Natural killer cell (primary cell): ENCODE measurements at places on chromosomes 1 and 21.
A peak's percentile ranks its signal among the peaks of the same experiment; 100 is the strongest.

GRCh38 chr21:25836396-25836795 is 101.6 kb downstream of the GABPA start:
- DNase-seq = no peak

GRCh38 chr1:161763522-161764098 is 2.5 kb upstream of the ATF6 start:
- DNase-seq = no peak

- DNase-seq = no peak
Observed at GRCh38 chr1:34002810-34003209, 138.9 kb downstream of the HMGB4 start.

- DNase-seq = no peak
Observed at GRCh38 chr1:41954533-41954944, 35.8 kb upstream of the HIVEP3 start.

GRCh38 chr1:45026446-45026845 is 14.4 kb downstream of the UROD start:
- DNase-seq = no peak

DNA sequence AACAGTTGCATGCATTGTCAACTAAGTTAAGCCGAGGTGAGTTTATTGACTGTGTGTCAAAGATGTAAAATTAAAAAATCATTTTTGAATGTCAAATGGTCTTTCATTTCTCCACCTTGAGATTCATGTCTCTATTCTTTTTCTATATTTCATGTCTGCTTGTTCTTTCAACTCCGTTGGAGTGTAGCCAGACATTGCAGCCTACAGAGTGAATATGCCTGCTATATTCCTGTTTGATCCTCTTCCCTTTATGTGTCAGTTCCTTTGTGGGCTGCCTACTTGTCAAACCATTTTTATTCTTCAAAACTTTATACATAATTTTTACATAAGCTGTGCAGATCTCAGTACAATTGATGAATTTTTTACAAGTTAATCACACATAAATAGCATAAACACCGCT is 1325.8 kb upstream of the PRMT6 start:
- DNase-seq = no peak

GRCh38 chr1:159826441-159827101 is at the start of gene SLAMF8:
Gene SLAMF8, plus strand, starts transcription at chr1:159826873. Its CDS starts 26 bp downstream, at chr1:159826899.
- DNase-seq = peak; percentile 81

DNA sequence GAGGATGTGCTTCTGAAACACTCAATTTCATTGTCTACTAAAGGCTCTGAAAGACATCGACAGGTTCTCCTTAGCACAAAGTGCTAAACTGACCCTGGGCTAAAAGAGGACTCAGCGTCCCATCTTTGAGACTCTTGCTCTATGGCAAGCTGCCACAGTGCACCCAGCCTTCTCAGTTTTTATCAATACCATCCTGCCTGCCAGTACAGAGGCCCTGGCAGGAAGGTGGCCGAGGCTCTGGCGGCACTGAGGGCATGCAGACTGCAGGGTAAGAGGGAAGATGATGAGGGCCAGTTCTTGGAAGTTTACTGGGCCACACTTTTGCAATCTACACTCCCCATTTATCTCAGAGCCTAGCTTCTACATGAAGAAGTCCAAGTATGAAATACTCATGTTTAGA is 5.3 kb downstream of the OLFML2B start:
- DNase-seq = no peak

GRCh38 chr21:29189353-29189752 is 58.9 kb downstream of the MAP3K7CL start:
- no peak for DNase-seq

- DNase-seq = no peak
Observed at GRCh38 chr21:45497846-45498645, 44.2 kb downstream of the SLC19A1 start.

GRCh38 chr1:4027492-4028138 is 127.5 kb upstream of the C1orf174 start:
- DNase-seq = no peak

DNA sequence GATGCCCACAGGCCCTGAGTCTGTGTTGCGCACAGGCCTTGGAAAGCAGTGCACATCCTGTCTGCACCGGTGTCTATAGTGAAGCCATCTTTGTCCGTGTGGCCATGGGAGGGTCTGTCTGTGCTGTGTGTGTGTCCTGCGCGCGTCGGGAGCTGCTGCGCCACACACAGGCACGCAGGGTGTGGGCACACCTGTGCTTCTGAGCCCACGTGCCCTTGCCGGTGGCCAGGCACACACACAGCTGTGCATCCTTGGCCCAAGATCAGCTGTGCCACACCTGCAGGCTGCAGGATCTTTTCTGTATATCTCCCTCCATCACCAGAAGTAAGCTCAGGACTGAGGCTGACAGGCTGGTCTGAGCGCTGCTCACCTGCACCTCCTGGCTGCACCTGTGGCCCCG is 3.2 kb upstream of the SAMD11 start:
- DNase-seq = no peak

- no peak for DNase-seq
Observed at GRCh38 chr1:108591466-108591865, 31.6 kb downstream of the EEIG2 start.

GRCh38 chr21:39461419-39461818 is 9.6 kb downstream of the SH3BGR start:
- DNase-seq = no peak

- no peak for DNase-seq
Observed at GRCh38 chr1:155012776-155013602, 10.4 kb downstream of the ZBTB7B start.

DNA sequence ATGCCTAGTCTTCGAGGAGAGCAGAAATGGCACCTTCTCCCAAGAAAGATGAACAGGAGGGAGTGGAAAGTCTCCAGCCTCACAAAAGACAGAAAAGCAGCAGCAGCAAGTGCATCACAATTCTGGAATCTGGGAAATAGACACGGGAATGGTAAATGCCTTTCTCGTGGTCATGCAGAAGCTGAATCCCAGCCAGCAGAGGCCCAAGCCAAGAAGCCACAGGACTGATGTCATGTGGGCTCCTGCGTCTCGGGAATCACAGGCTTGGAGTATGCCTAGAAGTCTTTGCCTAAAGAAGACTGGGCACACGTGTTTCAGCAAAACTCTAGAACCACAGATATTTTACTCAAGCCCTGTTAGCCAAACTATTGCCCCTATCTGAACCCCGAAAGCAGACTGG is 260.3 kb upstream of the PLD5 start:
- DNase-seq = no peak

GRCh38 chr1:193569096-193569982 is 382.9 kb upstream of the B3GALT2 start:
- no peak for DNase-seq

GRCh38 chr1:96095849-96096612 is 625.6 kb upstream of the PTBP2 start:
- no peak for DNase-seq

DNA sequence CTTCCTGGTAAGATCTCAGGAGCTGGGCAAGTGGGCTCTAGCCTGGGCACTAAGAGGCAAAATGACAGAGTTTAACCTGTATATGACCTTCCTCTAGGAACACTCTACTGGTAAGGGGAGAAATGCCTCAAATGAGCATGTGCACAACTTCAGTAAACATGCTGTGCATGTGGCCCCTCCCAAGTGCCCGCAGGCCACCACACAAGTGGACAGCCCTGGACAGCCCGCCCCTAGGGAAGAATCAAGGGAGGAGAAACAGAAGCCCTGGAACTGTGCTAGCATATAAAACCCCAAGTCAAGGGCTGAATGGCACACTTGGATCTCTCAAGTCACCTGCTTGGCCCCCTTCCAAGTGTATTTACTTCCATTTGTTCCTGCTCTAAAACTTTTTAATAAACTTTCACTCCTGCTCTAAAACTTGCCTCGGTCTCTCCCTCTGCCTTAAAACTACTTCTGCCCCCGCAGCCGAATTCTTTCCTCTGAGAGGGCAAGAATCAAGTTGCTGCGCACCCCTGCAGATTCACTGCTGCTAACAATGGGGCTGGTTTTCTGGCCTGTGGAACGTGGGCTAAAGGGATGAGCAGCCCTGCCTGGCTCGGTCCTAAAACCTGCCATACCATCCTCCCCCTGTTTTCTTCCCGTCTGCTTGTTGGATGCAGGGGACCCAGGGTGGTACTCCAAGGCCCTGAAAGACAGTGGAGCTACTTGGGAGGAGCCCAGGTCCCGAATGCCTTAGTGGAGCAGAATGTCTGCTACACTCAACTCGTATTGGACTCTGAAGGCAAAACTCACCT is 93.5 kb downstream of the IER5 start:
- DNase-seq = no peak

DNA sequence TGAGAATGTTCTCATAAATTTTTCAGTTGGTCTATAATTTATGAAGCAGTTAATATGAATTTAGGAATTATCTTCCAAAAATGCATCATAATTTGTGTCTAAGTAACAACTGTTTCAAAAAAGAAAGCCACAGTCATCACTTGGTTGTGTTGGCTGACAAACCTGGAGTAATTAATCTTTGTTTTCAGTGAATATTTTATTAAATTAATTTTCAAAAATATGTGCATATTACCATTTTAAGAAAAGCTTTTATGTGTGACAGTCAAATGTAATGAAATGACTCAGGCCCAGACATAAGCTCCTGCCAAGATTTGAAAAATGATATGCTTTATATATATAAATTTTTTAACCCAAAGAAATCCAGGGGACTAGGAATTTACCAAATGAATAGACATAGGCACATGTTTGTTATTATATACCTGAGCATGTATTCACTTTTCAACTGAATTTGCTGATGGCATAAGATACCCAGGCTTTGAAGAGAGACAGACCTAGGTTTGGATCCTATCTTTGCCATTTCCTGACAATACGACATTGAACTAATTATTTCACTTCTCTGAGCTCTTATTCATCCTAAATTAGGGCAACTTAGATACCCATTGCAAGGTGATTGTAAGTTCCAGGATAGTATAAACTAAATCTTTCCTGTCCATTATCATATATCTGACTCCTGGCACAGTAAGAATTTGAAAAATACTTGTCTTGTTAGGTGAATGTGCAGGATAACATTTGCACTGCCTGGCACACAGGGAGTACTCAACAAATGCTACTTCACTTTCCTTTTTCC is 729.5 kb upstream of the ADGRL2 start:
- no peak for DNase-seq

GRCh38 chr1:248805876-248806275 is 19.8 kb downstream of the SH3BP5L start:
- DNase-seq = no peak

DNA sequence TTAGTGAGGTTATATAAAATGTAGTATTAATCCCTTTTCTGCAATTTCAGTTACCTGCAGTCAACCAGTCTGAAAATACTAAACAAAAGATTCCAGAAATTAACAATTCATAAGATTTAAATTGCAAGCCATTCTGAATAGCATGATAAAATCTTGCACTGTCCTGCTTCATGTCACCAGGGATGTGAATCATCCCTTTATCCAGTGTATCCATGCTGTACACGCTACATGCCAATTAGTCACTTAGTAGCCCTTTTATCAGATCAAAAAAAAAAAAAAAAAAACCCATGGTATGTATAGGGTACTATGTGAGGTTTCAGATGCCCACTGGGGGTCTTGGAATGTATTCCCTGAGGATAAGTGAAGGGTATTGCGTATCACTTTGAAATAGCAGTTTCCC is 191.3 kb upstream of the HP1BP3 start:
- no peak for DNase-seq

DNA sequence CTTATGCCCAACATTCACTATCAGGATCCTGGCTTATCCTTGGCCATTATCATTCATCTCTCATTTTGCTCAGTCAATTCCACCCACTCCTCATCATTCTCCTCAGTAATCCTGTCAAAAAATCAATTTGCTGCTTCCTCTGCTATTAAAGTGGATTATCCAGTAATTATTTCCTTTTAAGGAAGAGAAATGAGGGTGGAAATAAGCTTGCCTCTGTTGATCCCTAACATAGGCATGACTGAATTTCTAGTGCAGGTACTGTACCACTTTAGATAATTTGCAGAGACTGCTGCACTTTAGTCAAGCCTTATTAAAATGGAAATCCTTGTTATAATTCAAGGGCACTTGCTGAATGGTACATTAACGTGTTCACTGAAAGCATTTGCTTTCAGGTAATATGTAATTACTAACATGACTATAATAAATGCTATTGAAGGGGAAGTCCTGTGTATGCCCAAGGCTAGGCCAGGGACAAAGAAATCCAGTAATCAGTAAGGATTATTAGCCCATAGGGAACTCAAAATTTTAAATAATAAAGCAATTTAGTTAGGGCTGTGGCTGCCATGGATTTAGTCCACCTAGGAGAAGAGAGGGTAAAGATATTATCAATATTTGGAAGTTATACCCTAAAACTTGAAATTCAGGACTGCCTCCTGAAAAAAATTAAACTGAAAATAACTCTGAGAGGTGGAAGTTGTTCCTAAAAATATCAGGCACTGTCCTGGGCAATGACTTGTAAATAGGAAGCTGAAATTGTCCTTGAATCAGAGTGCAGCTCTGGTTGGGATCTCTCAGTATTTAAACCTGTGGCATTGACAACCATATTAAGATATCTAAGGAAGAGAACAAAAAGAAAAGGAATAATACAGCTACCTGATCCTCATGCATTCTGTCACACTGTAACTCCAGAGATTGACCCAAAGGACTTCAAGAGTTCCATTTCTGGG is 43.4 kb downstream of the RGS2 start:
- DNase-seq = no peak

GRCh38 chr1:182337736-182338571 is 53.6 kb downstream of the GLUL start:
- no peak for DNase-seq

DNA sequence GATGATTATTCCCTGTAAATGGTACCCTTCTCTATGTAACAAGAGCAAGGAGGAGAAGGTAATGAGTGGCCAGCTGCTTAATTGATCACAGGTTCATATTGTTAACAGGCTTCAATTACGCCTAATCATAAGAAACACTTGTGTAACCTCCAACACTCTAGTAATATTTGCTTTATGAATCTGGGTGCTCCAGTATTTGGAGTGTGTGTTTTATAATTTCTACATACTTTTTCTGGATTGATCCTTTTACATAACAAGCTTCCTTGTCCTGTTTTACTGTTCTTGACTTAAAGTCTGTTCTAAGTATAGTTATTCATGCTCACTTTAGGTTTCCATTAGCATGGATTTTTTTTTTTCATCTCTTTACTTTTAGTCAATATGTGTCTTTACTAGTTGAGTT is 984.2 kb downstream of the AMY1C start:
- DNase-seq = no peak

GRCh38 chr1:237670302-237670701 is 220.4 kb downstream of the ZP4 start:
- DNase-seq = no peak

DNA sequence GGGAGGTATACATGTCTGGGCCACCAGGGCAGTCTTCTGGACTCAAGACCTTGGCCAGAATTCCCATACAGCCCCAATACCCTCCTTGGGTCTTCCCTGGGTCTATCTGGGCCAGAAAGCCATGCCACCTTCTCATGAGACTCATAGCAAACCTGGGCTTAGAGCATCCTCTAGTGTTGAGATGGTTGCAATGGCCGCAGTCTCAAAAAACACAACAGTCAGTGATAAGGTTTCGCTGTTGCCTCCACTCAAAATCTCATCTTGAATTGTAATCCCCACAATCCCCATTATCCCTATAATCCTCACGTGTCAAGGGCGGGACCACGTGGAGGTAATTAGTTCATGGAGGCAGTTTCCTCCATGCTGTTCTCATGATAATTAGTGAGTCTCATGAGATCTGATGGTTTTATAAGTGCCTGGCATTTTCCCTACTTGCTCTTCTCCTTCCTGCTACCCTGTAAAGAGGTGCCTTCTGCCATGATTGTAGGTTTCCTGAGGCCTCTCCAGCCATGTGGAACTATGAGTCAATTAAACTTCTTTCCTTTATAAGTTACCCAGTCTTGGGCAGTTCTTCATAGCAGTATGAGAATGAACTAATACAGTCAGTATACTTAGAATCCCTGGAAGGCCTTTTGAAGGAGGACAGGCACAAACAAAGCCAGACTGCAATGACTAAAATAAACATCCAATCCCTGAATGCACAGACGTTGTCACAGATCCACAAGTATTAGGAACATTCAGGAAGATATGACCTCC is 77.0 kb downstream of the CTH start:
- no peak for DNase-seq
